Memory B cell (primary cell): ENCODE measurements at places on chromosomes 11 and 22.
A peak's percentile ranks its signal among the peaks of the same experiment; 100 is the strongest.

DNA sequence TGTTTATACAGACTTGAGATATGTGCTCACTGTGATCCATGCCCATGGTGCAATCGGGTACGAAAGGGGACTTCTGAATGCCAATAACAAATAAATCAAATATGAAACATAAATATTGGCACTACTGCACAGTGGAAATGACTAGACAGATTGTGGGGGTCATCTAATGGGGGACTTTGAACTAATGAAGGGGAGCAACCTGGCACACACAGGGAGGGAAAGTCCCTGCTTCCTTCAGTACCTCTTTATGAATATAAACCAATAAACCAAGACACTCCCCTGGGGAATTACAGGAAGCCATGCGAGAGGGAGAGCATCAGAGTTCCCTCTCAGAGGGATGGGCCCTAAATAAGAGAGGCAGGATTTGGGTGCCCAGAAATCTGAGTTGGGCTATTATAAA lies 21.1 kb downstream of the MIF start:
- DNase-seq: no peak

DNA sequence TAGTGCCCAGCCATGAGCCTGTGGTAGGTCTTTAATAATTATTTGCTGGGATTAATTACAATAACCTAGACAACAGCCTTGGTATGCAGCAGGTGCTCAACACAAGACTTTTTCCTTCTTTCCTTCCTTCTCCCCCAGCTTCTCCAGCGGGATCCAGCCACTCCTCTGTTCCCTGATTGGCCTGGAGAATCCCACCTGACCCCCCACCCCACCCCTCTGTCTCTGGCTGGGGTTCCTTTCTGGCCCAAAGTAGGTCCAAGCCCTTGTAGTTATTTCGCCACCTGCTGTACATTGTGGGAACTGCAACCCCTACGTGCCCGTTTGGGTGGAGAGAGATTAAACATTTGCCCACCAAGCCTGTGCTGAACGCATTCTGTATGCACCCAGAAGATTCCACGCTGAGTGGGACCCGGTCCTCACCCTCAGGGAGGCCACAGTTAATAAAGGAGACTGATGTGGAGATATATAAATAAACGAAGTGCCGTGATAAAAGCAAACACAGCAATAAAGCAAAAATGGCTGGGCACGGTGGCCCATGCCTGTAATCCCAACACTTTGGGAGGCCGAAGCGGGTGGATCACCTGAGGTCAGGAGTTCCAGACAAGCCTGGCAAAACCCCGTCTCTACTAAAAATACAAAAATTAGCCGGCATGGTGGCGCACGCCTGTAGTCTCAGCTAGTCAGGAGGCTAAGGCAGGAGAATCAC lies 32.1 kb upstream of the DGKZ start:
- DNase-seq: peak; percentile 73

- no peak for DNase-seq
These were observed 620.5 kb upstream of the CCDC179 start for GRCh38 chr11:23480736-23481135.

GRCh38 chr22:20777420-20778177 lies 3.7 kb downstream of the SERPIND1 start:
- DNase-seq: no peak

GRCh38 chr11:102622258-102622657 lies 2.9 kb downstream of the MMP20 start:
- DNase-seq: no peak

DNA sequence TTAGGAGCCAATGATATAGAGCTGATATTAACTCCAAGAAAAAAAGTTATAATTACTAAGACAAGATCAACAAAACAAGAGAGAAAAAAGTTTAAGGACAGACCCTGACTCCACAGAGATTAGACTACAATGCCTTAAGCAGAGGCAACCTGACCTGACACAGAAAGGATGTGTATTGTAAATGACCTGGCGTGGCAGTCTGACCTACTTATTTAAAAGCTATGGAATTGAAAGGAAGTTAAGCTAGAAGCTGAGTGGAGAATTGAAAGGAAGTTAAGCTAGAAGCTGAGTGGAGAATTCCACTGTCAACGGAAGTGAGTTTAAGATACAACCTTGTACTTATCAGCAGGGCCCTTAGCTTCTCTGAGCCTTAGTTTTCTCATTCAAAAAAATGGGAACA lies 885.4 kb downstream of the OPCML start:
- no peak for DNase-seq

DNA sequence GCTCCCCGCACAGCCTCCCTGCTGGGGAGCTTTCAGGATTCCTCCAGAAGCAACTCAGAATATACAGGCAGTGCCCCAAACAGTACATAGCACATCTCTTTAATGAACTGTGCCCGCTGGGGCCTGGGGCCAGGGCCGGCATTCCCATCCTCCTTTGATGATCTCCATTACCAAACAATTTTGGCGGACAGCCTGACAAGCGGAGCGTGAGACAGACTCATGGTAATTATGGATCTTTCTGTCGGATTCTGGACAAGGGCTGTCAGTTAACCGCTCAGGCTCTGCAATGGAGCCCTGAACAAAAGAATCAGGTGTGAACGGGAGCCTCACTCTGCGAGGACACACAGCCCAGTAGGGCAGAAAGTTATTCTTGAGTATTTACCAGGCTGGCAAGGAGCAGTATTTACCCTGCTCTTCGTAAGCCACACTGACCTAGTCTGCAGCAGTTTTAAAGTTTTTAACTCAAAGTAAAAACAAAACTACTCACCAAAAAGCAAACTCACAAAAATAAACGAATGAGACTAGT lies 174.0 kb downstream of the TBC1D22A start:
- no peak for DNase-seq

DNA sequence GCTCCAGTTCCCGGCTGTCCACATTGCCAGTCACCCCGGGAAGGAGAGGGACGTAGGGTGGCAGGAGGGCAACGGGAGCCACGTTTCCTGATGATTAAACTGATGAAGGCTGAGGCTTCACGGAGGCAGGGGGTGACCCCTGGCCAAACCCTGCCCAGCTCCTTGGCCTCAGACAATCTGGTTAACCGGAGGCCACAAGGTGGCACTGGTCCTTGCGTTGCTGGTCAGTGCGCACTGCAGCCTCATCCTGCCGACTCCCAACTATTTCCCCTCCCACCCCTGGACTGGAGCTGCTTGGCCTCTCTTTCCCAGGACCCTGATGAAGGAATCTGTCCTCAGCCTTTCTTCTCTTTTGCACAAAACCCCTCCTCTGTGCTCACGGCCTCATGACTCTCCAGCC lies 75.3 kb downstream of the PDE2A start:
- DNase-seq: no peak

- no peak for DNase-seq
These were observed 25.1 kb upstream of the TMA7B start for GRCh38 chr22:39935116-39935515.

DNA sequence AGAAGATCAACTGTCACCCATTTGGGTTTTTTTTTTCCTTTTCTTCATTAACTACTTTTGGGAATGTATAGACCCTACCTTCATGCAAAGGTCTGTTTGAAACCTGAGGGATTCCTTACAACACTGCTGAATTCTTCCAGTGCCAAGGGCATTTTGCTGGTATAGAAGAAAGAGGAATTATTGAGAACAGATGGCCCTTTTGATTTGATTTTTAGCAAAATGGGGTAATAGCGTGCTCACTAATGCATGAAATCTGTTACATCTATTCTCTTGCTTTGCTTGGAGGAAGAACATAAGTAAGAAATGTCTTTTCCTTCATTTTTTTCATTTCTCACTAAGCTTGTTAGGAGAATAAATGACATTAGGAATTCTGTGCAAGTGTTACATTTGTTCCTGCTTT lies 501.9 kb downstream of the TMEM135 start:
- DNase-seq: no peak

DNA sequence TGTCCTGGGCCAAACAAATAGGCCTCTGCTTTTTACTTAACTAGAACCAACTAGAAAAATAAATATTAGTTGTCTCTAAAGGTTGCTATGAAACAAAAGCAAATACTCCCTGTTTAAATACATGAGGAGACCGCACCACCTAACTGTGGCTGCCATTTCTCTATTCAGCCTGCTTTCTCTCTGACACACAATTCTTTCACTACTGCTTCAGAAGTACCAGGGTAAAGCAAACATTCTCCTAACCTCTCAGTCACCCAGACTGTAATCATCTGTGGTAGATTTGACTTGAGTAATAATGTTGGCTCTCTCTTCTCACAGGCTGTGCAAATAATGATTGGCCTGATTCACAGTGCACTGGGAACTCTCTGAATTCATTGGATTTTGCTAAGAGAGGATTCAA lies 41.0 kb upstream of the MS4A8 start:
- no peak for DNase-seq

- no peak for DNase-seq
These were observed 41.0 kb downstream of the DBX1 start for GRCh38 chr11:20119315-20119714.

DNA sequence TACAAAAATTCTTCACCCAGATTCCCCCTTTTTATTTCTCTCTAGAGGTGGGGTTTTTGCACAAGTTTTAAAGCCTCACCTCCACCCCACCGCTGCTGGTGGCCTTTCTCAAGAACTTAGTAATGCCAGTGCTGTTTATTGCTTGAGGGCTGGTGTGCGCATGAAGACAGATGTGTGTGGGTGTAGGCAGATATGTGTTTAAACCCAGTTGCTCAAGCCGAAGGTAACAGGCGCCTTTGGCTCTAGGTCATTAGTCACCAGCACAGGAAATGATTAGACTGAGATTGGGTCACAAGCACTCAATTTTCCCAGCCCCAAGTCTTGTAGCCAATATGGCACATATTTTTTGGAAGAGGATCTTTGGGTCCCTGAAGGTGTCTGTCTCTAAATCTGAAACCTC lies 2.7 kb upstream of the CLMP start:
- DNase-seq: no peak

DNA sequence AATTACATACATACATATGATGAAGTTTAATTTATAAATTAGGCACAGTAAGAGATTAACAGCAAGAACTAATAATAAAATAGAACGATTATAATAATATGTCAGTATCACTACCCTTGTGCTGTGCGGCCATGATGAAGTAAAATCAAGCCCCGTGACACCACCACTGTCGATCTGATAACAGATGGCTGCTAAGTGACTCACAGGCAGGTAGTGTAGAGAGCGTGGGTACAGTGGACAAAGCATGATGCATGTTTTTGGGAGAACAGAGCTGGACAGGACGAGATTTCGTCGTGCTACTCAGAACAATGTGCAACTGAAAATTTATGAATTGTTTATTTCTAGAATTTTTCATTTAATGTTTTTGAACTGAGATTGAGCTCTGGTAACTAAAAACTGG lies 108.4 kb upstream of the TIMP3 start:
- DNase-seq: no peak

GRCh38 chr11:30282289-30282631 lies 40.6 kb upstream of the ARL14EP start:
- no peak for DNase-seq

- peak; percentile 50 for DNase-seq
These were observed 9.7 kb upstream of the AHNAK start for GRCh38 chr11:62556108-62556874.

- DNase-seq: no peak
These were observed 12.0 kb downstream of the PPARA start for GRCh38 chr22:46162285-46162684.

DNA sequence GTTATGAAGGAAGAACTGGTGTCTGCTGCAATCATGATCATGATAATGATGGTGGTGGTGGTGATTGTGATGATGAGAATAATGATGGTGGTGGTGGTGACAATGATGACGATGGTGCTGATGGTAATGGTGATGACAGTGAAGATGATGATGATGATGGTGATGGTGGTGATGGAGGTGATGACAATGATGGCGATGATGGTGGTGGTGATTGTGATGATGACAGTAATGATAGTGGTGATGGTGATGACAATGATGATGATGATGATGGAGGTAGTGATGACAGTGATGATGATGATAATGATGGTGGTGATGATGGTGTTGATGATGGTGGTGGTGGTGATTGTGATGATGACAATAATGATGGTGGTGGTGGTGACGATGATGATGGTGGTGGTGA lies 52.8 kb upstream of the ANO1 start:
- DNase-seq: no peak

DNA sequence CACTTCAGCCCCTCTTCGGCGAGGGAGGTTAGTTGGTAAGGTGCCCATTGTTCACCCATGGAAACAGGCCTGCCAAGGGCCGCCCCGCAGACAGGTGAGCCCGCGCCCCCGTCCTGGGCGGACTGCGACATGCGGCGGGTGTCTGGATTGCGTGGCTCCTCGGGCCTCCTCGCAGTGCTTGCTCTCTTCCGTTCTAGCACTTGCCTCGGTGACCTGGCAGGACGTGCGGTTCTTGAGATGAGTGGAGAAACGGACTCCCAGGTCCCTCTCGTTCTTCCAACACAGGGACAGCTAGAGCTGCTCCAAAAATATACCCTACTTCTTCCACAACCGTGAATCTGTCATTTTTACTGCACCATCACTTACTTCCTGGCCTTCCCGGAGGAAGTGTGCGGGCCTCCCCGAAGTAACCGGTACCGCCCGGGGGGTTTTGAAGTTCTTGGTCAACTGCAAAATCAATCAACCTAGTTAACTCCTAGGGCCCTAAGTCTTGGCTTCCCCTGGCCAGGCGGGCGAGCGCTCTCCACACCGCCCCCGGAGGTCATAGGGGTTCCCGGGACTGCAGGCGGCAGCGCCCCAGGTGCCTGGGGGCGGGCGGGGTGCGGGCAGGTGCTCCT lies 745 bp upstream of the ZBTB44 start:
- DNase-seq: peak; percentile 42

DNA sequence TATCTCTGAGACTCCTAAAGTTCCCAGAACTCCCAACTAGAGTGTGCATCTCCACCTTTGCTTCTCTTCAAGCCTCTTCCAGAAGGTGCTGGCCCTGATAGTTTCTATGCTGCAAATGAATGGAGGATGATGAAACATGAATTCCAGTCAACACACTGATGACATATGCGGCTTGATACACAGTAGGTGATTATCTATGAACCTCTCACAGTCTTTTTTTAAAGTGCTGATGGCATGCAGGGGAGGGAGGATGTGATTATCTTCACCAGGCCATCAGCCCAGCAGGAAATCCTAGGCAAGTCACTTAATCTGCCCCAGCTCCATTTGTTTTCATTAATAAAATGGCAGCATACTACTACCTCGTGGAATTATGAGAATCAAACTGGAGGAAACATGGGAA lies 548.5 kb downstream of the SOX6 start:
- no peak for DNase-seq

DNA sequence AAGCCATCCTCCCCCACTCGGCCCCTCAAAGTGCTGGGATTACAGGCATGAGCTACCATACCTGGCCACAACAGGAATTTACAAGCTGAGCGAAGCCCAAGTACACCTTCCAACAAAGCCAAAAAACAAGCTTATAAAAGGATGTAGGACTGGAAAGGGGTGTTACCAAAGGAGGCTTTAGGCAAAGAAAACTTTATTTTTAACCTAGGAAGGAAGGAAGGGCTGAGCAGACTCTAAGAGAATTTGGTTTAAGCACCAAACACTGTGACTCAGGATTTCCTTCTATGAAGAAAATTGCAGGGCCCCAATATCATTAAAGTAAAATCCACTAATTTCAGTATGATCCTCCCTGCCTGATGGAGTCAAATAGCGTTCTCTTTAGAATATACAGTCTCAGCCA lies 12.1 kb downstream of the DENND5A start:
- DNase-seq: no peak

GRCh38 chr11:20451568-20451967 lies 64.1 kb downstream of the PRMT3 start:
- DNase-seq: no peak
